ENCODE measurements at places on chromosomes 5 and 9. TPM values are rescaled to one million over a fixed set of nuclear protein-coding genes. Genes with fewer than 3 reads are reported as not detected.

GRCh38 chr9:132782037-132782436, 96.0 kb downstream of the AK8 start:
- H3K4me3 ChIP-seq, result no peak overlapping the region
- no peaks in the 10 kb centered on the region for H3K36me3 ChIP-seq
- no peak for DNase-seq
- H3K27ac ChIP-seq, result no peak overlapping the region

DNA sequence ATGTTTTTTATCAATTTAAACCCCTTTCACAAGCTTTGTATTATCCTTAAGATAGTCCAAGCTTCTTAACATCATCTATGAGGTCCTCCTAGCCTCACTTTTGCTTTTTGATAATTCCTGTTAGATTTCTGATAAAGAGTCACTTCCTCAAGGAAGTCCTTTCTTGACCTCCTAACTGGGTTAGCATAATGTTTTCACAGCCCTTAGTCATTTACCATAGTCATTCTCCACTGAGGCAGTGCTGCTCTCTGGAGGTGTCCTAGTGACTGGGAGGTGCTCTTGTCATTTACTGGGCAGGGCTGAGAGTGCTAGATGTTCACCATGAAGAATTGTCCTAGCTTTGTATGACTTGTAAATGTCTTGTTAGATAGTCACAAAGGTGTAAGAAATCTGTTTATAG, 26.4 kb downstream of the TNPO1 start:
- DNase-seq, result no peak
- H3K27ac ChIP-seq, result no peak overlapping the region
- no peaks in the 10 kb centered on the region for H3K36me3 ChIP-seq

- peaks cover 19% of the 10 kb centered on the region for H3K36me3 ChIP-seq
- DNase-seq, result no peak
- H3K4me3 ChIP-seq, result no peak overlapping the region
- H3K27me3 ChIP-seq, result no peaks in the 10 kb centered on the region
- no peaks in the 10 kb centered on the region for H3K4me1 ChIP-seq
These were observed 23.5 kb downstream of the RIGI start for GRCh38 chr9:32502464-32502863.

DNA sequence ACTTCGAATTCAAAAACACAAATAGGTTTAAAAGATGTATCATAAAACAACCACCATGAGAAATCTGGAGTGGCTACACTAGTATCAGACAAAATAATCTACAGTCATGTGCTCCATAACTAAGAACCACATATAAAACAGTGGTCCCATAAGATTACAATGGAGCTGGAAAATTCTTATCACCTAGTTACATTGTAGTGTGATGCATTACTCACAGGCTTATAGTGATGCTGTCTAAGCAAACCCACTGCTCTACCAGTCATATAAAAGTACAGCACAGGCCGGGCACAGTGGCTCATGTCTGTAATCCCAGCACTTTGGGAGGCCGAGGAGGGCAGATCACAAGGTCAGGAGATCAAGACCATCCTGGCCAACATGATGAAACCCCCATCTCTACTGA, 160.1 kb downstream of the ROR2 start:
- H3K4me3 ChIP-seq, result no peak overlapping the region
- no peak for DNase-seq
- H3K27ac ChIP-seq, result no peak overlapping the region
- no peaks in the 10 kb centered on the region for H3K36me3 ChIP-seq
- no peaks in the 10 kb centered on the region for H3K27me3 ChIP-seq
- H3K4me1 ChIP-seq, result peaks cover 3% of the 10 kb centered on the region

DNA sequence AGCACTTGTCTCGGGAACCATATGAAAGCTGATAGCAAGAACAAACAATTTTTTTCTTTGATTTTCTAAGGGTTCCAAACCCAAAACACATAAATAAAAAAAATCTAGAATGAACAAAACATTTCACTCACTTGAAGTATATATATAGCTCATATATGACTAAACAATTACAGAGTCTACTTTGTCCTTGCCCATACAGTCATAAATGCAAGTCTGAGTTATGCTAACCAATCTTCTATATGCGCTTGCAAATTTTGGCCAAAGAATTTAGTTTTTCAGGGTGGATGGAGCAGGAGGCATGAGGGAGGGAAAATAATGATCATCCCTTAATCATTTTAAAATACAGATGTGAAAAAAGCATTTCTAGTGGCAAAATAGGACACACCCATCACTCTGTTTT, 370.1 kb downstream of the BNC2 start:
- no peak overlapping the region for H3K27ac ChIP-seq
- H3K4me1 ChIP-seq, result no peaks in the 10 kb centered on the region
- no peaks in the 10 kb centered on the region for H3K27me3 ChIP-seq
- H3K36me3 ChIP-seq, result no peaks in the 10 kb centered on the region

Gene C5orf58
- not detected for total RNA-seq

DNA sequence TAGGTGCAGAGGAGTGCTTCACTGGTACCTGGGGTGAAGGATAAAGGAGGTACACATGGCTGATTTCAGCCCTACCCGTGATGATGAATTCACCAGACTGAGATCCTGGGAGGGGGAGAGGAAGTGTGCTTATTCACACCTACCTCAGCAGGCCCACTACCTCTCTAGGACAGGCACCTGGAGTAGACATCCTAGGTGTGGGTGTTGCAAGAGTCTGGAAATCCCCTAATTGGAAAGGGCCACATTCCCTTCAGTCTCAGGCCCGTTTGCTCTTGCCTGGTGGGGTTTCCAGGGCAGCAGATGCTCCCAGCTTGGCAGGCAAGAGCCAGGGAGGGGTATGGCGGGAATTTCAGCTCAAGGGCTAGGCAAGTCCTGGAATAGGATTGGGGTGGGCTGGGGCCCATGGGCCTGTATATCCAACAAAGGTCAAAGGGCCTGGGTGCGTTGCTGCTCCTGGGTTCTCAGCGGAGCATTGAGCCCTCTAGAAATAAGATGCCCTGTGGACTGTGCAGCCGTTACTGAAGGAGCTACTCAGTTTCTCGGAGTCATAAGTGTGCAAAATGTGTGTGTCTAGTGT, 5.8 kb upstream of the CCL21 start:
- H3K4me1 ChIP-seq, result peaks cover 25% of the 10 kb centered on the region
- no peak overlapping the region for H3K27ac ChIP-seq
- H3K4me3 ChIP-seq, result no peak overlapping the region
- no peak for DNase-seq
